ENCODE measurements at places on chromosomes 4 and X.

- DNase-seq = no peak
Observed at GRCh38 chr4:123807866-123808265, 411.3 kb downstream of the SPRY1 start.

DNA sequence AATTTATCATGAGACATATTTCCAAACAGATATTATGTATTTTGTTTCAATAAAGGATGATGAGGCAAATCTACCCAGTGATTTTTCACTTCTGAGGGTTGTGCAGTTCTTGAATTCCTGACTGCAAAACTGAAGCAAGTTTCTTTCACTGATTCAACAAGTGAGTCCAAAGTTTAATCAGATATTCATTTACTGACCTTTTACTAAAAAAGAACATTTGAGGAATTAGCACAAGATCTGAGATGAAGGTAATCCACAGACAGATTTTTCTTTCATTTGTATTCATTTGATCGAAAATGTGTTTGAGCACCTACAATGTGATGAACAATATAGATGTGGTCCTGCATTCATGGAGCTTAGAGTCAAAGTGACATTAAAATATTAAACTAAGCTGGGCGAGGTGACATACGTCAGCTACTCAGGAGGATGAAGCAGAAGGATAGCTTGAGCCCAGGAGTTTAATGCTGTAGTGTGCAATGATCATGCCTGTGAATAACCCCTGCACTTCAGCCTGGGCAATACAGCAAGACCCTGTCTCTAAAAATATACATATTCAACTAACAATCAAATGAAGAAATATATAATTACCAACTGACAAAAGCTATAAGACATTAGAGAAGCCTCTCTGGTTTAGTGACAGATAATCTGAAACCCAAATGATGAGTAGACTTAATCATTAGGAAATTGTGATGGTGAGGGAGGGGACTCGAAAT lies 76.6 kb downstream of the ANXA3 start:
- no peak for DNase-seq

DNA sequence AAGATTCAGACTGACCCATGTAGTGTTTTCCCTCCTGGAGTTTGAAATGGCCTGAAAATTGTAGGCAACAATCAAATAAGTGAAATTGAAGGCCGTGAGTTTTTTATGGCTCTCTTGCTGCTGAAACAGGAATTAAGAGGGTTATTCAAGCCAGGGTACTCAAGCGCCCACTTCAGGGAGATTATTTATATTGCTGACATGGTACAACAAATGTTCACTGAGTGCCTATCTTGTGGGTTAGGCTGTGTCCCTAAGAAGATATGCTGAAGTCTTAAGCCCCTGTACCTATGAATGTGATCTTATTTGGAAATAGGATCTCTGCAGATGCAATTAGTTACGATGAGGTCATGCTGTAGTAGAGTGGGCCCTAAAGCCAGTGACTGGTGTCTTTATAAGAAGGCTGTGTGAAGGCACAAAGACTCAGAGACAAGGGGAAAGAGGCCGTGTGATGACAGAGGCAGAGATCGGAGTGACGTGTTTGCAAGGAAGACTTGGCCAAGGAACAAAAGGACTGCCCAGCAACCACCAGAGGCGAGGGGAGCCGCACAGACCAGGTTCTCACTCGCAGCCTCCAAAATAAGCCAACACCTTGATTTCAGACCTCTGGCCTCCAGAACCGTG lies 72.9 kb downstream of the MED28 start:
- no peak for DNase-seq

- DNase-seq = no peak
Observed at GRCh38 chr4:11194431-11194830, 234.3 kb downstream of the HS3ST1 start.

GRCh38 chr4:76476571-76476970 lies 41.5 kb downstream of the SHROOM3 start:
- no peak for DNase-seq

DNA sequence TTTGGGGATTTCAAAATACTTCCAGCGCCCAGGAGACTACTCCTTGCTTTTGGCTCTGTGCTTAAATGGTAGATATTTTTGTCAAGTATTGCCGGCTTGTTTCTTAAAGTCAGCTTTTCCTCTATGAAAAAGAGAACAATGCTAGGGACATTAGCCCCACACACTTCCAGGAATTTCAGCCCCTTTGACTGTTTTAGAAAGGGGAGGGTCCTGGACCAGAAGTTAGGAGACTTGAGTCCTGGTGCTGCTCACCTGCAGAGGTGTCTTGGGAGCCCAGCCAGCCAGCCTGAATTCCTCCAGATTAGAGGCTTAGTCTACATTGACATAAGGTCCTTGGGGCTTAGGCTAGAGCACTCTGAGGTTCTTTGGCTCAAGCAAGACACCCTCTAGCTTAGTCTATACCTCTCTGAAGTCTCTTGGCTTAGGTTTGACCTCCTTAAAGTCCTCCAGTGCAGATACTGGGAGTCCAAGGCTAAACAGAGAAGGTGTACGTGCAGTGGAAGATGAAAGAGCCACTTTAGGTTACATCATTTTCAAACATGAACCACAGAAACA lies 1.6 kb upstream of the SETD7 start:
- no peak for DNase-seq

DNA sequence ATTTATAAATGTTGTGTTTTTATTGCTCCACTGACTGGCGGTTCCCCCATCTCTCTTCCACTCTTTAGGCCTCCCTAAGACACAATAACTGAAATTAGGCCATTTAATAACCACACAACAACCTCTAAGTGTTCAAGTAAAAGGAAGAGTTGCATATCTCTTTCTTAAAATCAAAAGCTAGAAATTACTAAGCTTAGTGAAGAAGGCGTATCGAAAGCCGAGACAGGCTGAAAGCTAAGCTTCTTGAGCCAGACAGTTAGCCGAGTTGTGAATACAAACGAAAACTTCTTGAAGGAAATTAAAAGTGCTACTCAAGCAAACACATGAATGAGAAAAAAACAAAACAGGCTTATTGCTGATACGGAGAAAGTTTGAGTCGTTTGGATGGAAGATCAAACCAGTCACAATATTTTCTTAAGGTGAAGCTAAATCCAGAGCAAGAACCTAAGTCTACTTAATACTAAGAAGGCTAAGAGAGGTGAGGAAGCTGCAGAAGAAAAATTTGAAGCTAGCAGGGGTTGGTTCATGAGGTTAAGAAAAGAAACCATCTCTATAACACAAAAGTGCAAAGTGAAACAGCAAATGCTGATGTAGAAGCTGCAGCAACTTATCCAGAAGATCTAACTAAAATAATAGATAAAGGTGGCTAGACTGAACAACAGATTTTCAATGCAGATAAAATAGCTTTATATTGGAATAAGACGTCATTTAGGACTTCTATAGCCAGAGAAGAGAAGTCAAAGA lies 194.0 kb upstream of the TTC29 start:
- no peak for DNase-seq

DNA sequence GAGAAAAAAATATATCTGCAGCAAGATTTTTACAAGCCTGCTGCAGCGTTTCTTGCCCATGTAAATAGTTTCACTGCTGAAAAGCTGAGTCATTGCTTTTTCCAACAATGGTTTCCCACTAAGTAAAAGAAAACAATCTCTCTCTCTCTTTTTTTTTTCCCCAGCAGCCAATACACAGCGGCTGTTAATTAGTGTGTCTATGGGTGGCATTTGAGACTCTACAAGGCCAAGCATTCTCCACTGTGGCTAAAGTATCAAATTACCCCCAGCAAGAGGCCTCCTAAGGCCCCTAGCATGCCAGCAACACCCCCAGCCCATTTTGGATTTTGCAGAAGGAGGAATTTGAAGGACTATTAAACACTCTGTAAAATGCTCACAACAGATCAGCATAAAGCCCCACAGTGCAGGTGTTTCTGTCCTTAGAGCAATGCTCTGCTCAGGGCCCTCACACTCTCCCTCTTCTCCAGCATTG lies 837.4 kb downstream of the TRIML1 start:
- no peak for DNase-seq

Data from stimulated activated CD4-positive, alpha-beta T cell treated with anti-CD3 and anti-CD28 coated beads, Interleukin-1b, Interleukin-23, amount 100 ng/mL, for 1 hour (primary cell).